ENCODE measurements at places on chromosomes 2 and 18. TPM values are rescaled to one million over a fixed set of nuclear protein-coding genes. Genes with fewer than 3 reads are reported as not detected.

The CDH20 gene
- 0.28 TPM for total RNA-seq

The MTERF4 gene
- 25.7 TPM for total RNA-seq

The ANKRD30BL gene
- total RNA-seq: not detected

The MAB21L4 gene
- not detected for total RNA-seq

The DSG1 gene
- total RNA-seq: not detected

The VSNL1 gene
- total RNA-seq: 0.85 TPM

The CMPK2 gene
- 0.38 TPM for total RNA-seq

The LRRC30 gene
- total RNA-seq: not detected

The ITPRIPL1 gene
- 1.1 TPM for total RNA-seq

The RFX8 gene
- total RNA-seq: 6.7 TPM

The STARD6 gene
- total RNA-seq: 0.28 TPM

The ICA1L gene
- total RNA-seq: 2.8 TPM

The GAREM1 gene
- total RNA-seq: 3.9 TPM

The MAP3K19 gene
- not detected for total RNA-seq

The SCG2 gene
- total RNA-seq: 1.5 TPM

Data from regular cardiac myocyte (primary cell).